ENCODE measurements at places on chromosomes 16 and 17. TPM values are rescaled to one million over a fixed set of nuclear protein-coding genes. Genes with fewer than 3 reads are reported as not detected.

Gene NARF
- total RNA-seq: 156 TPM

Gene BPTF
- total RNA-seq: 60.7 TPM

Gene CES3
- total RNA-seq: 0.08 TPM

GRCh38 chr16:15404792-15405191 is 9.2 kb downstream of the MPV17L start:
- DNase-seq: no peak

Gene NUP93
- total RNA-seq: 194 TPM

Gene LCAT
- total RNA-seq: 2.3 TPM

Gene G6PC1
- total RNA-seq: not detected

GRCh38 chr17:77556383-77557061 is 402.0 kb upstream of the TNRC6C start:
- DNase-seq: no peak

GRCh38 chr16:85210423-85211169 is 98.3 kb upstream of the CIBAR2 start:
- DNase-seq: no peak

DNA sequence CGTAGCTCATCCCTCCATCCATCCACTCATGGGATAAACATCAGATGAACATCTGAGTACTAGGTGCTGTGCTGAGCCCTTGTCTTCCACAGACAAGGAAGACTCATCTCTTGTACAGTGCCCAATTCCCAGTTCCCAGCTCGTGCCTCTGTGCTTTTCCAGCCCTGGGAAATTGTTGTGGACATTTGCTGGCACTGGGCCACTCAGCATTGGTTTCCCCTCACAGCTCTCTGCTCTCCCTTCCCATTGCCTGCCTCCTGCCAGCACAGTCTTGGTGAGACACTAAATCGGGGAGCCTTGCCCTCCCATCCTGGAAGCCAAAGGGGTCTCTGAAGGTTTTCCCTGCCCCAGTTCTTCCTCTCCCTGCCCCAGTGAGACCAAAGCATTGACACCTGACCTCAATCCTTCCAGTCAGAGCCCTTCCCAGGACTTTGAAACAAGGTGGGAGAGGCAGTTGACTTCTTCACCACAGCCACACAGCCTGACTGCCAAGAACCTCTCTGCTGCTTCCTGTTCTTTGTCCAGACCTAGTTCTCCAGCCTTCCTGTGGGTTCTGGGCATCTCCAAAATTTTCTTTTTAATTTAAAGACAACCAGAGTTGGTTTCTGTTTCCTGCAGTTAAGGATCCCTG is 50.2 kb downstream of the WSB1 start:
- DNase-seq: no peak

Gene CD300LF
- total RNA-seq: not detected

Gene GRB7
- not detected for total RNA-seq

- DNase-seq: no peak
Observed at GRCh38 chr17:32266389-32267301, 1.0 kb downstream of the RHBDL3 start.

Gene PRSS33
- not detected for total RNA-seq

DNA sequence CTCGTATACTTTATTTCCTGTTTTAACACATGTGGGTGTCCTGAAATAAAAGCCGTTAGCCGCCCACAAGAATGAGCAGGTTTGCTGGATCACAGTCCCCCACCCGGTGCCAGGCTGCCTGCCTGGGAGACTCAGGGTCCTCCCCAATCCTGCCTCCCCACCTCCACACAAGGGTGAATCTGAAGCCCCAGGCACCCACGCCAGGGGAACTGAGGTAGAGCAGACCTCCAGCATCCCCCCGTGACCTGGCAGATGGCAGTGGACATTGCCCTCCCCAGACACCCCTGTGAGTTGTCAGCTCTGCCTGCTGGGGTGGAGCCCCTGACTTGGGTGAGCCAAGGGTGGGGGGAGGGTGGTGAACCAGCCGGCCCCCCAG is 114.8 kb downstream of the METRNL start:
- peak; percentile 4 for DNase-seq

Gene CENPX
- 136 TPM for total RNA-seq

DNA sequence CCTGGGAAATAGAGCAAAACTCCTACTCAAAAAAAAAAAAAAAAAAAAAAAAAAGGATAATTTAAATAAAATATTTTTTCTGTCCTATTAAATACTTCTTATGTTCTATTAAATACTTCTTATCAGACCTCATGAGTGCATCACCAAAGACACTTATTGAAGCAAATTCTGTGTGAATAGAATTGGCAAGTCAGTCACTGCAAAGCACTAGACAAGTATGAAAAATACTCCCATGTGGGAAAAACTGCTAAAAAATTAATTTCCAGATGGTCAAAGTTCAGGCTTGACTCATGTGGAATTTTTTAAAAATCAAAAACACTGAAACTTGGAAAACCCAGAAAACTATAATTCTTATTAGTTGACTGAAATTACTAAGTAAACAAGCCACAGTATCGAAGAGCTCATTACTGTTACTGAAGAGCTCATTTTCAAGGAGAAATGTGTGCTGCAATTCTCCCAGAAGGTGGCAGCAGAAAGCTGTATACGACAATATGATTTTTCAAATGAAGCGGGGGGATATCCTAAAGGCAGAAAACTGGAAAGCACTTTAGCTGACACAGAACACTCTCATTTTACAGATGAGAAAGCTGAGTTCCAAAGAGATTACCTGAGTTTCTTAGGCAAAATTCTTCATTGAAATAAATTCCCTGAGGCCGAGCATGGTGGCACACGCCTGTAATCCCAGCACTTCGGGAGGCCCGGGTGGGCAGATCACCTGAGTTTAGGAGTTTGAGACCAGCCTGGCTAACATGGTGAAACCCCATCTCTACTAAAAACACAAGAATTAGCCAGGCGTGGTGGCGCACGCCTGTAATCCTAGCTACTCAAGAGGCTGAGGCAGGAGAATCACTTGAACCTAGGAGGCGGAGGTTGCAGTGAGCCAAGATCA is 15.9 kb upstream of the FBXO47 start:
- peak; percentile 80 for DNase-seq

- DNase-seq: no peak
Observed at GRCh38 chr17:75854881-75855309, 240 bp downstream of the WBP2 start.

GRCh38 chr16:77611386-77611785 is 110.9 kb upstream of the NUDT7 start:
- DNase-seq: no peak

- no peak for DNase-seq
Observed at GRCh38 chr16:3054965-3055733, 8.8 kb downstream of the MMP25 start.

DNA sequence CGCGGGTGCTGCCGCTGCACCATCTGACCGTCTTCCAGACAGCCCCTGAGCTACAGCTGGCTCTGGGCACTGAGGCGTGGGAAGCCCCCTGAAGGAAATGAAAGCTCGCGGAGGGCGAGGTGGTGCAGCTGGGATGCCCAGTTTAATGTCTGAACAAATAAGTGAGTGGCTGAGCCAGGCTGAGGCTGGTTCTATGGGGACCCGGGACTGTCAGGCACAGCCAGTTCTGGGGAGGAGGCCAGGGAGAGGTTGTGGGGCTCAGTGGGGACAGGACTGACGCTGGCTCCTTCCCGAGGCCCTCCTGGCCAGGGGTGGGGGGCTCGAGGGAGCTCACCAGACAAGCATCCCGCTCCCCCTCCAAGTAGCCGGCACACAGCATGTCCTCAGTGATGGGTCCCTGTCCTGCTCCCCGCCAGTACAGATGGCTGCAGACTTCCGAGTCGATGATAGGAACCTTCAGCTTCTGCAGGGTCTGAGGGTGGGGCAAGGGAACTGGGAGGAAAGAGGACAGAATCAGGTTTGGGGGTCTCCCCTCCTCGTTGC is 4.4 kb downstream of the PRSS22 start:
- DNase-seq: no peak

DNA sequence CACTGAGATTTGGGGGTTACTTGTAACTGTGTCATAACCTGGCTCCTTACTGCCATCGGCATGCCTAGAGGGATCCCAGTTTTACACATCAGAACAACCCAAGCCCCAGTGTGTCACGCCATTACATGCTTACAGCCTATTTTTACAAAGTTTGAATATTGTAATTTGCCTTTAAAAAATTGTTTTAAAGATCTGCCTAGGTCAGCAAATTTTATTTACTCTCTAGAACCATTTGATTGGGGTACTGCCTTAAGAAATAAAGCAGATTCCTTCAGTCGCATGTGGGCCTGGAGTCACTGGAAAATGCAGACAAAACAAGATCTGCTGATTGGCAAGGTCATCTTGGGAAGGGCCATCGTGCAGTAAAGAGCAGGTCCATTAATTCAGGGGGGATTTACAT is 566.9 kb downstream of the WWOX start:
- no peak for DNase-seq

Gene SPAG7
- total RNA-seq: 36.8 TPM

- DNase-seq: peak; percentile 66
Observed at GRCh38 chr17:19780846-19781245, 32.7 kb upstream of the ALDH3A1 start.

GRCh38 chr17:48526608-48527546 is 3.9 kb downstream of the HOXB1 start:
- no peak for DNase-seq

GRCh38 chr17:74192950-74193781 is 10.3 kb upstream of the RPL38 start:
- peak; percentile 100 for DNase-seq

DNA sequence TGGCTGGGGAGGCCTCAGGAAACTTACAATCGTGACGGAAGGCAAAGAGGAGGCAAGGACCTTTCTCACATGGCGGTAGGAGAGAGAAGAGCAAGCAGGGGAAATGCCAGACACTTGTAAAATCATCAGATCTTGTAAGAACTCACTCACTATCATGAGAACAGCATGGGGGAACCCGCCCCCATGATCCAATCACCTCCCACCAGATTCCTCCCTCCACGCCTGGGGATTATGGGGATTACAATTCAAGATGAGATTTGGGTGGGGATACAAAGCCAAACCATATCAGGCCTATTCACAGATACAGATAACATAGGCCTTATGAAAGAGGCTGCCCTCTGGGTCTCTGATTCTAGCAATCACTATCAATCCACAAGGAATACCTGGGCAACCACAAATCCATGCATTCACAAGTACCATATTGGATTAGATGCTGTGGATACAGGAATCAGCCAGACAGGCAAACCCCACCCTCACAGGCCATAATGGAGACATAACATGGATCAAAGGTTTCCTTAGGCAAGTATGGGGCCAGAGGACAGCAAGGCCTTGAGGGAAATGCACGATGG is 284.9 kb downstream of the SOX9 start:
- no peak for DNase-seq

Gene TEX19
- total RNA-seq: 1.0 TPM

Gene UNC119
- 53.7 TPM for total RNA-seq

GRCh38 chr16:1580956-1581355 is 30.9 kb downstream of the IFT140 start:
- no peak for DNase-seq

- no peak for DNase-seq
Observed at GRCh38 chr17:8345052-8345690, 5.5 kb downstream of the ODF4 start.

Gene CAVIN1
- 47.8 TPM for total RNA-seq

- DNase-seq: no peak
Observed at GRCh38 chr17:46013127-46013501, 14.1 kb downstream of the STH start.

Gene ASGR1
- 0.84 TPM for total RNA-seq

Gene PYCARD
- total RNA-seq: not detected

Gene DYNLL2
- 16.0 TPM for total RNA-seq

GRCh38 chr16:89343501-89344457 is 126.3 kb downstream of the ZNF778 start:
- peak; percentile 97 for DNase-seq

DNA sequence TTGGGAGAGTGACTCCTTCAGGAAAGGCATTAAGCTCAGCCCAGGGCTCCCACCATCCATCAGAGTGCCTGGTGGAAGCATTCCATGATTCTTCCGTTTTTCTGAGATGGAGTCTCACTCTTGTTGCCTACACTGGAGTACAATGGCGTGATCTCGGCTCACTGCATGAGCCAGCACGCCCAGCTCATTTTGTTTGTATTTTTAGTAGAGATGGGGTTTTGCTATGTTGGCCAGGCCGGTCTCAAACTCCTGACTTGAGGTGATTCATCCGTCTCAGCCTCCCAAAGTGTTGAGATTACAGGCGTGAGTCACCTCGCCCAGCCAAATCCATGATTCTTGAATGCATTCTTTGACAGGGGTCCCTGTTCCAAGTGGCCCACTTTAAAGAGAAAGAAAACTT is 23.1 kb downstream of the MIS12 start:
- DNase-seq: no peak

DNA sequence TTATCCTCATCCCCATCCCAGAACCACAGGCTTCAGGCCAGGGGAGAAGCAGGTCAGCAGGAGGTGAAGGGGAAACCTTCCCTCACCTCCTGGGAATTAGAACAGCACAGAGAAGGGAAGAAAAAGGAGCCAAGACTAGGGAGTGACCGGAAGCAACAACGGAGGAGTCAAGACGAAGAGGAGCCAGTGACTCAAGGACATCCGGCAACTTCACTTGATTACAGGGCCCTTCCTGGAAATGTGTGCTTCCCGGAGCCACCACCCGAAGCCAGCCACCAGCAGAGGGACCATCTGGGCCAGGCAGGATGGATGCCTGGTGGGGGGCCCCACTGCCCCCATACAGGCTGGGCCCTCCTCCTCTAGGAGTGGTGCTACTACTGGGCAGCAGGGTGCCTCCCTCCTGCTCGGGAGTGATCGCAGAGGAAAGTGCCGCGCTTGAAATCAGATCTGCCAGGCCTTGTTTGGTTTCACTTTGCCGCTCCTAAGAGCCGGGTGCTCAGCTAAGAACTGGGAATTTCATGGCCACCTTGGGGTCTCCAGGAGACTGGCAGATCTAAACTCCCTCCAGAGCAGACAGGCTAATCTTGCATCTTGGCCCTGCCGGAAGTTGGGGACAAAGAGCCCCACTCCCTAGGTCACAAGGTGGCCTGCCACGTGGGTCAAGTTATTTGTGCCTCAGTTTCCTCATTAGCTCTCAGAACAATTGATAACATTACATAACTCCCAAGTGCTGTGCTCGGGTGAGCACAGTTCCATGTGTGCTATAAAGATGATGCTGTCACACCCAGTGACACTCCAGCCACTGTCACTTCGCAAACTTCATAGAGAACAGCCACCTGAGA is 6.6 kb downstream of the CDC42EP4 start:
- peak; percentile 65 for DNase-seq

DNA sequence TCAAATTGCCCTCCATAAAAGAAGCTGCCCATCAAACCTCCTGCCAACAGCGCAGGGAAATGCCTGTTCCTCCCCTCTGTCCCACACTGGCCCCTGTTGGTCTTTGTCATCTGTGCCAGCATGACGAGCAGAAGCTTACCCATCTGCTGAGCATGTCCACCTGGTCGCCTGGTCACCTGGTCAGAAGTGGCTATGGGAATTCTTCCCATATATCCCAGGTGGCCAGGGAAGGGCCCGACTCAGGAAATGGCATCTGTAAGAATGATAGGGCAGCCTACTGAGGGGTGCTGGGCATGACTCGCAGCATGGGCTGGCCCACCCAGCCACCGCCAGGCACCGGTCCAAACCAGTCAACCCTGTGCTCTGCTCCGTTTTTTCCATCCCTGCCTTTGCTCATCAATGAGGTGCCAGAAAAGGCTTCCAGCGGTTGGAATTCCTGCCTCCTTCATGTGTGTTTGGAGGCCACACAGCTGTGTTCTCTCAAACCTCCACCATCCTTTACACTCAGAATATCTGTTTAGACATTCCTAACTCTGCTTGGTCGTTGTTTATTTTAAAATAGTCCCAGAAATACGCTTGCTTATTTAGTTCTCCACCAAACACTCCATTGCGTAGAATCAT is 145.2 kb downstream of the CLEC16A start:
- DNase-seq: no peak

- DNase-seq: no peak
Observed at GRCh38 chr17:80253631-80254395, 6.8 kb upstream of the RNF213 start.
